ENCODE measurements at places on chromosomes 2 and 18.
A peak's percentile ranks its signal among the peaks of the same experiment; 100 is the strongest.

GRCh38 chr2:150129921-150130575 is 357.4 kb downstream of the RND3 start:
- DNase-seq: no peak

- DNase-seq: no peak
These were observed 103.5 kb upstream of the PPP1CB start for GRCh38 chr2:28648147-28648546.

GRCh38 chr18:48455555-48456478 is 46.6 kb upstream of the ZBTB7C start:
- no peak for DNase-seq

DNA sequence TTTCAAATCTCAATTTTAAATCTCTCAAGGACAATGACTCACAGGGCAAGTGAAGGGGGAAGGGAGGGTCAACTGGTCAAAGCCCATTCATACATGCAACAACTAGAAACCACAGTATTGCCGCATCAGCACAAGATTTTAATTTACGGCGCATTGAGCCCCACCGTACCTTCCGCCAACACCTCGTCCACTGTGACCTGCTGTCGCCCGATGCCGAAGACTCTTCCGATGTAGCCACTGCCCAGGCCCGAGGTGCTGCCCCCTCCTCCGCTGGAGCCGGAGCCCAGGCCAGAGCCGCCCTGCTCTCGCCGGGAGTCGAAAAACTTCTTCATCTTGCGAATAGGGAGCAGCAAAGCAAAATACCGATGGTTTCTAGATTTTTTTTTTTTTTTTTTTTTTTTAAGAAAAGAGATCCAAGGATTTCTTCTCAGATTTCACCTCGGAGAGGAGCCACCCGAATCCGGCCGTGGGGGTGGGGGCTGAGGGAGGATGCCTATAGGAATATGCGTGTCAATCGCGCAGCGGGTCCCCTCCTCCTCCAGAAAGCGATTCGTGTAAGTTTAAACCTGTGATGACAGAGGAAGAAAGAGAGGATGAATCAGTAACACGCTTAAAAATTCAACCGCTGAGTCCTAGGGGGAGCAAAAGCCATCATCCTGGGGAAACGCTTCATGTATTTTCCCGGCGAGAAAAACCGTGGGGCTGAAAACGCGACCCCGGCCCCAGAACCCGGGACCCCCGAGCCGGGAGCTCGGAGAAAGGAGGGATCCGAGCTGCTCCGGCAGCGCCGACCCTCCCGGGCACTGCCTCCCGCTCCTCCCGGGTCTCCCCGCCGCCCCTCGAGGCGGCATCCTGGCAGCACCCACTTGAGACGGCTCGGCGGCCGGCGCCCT is 584 bp downstream of the AAK1 start:
- DNase-seq: peak; percentile 46

DNA sequence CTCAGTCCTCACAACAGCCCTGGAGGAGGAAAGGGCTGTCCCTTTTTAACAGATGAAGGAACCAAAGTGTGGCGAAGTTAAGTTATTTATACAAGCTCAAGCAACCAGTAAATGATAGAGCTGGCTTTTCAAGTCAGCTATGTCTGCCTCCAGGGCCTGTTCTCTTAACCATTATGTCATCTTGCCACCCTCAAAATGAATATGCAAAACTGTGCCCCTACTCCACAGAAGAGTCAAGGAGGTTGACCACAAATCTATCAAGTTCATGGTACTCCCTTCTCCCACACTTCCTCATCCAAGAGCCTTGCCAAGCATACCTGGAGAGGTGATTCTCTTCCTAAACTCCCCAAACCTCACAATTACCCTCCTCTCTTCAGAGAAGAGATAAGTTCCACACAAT is 37.3 kb upstream of the CREB1 start:
- no peak for DNase-seq

- DNase-seq: no peak
These were observed 117.0 kb downstream of the RBMS1 start for GRCh38 chr2:160376576-160376975.

- peak; percentile 73 for DNase-seq
These were observed 45.2 kb downstream of the PCBP1 start for GRCh38 chr2:70132244-70133126.

DNA sequence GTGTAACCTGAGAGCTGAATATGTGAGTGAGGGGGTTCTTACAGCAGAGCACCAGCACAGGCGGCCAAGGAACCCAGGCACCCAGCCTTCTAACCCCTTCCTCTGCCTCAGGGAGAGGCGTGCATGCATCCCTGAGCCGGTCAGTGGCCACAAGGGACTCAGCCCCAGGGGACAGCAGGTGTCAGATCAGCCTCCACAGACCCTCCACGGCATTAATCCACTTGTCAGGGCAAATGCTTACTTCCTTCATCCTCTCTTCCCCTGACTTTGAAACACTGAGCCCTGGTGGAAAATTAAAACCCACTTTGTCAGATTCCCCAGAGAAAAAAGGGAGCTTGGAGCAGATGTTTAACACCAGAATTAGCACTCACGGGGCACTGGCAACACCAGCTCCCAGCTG is 60.5 kb upstream of the SMAD2 start:
- no peak for DNase-seq

- DNase-seq: peak; percentile 33
These were observed 326.2 kb upstream of the MEX3C start for GRCh38 chr18:51523671-51524070.
